ENCODE measurements at places on chromosomes 7 and 10. TPM values are rescaled to one million over a fixed set of nuclear protein-coding genes. Genes with fewer than 3 reads are reported as not detected.

- no peak for DNase-seq
These were observed 15.4 kb downstream of the NRF1 start for GRCh38 chr7:129626896-129627295.

- no peak for DNase-seq
These were observed 50.4 kb downstream of the VKORC1L1 start for GRCh38 chr7:65923316-65923715.

DNA sequence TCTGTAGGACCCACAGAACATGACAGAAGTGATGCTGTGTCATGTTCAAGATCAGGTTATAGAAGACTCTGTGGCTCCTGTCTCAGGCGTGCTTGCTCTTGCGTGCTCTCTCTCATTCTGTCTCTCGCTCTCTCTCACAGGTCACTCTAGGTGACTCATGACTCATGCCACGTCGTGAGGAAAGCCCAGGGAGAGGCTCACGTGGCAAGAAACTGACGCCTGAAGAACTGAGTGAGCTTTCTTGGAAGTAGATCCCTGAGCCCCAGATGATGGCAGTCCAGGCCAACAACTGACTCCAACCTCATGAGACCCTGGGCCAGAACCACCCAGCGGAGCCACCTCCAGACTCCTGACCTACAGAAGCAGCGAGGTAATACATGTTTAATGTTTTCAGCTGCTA lies 103.3 kb downstream of the DNMBP start:
- no peak for DNase-seq

DNA sequence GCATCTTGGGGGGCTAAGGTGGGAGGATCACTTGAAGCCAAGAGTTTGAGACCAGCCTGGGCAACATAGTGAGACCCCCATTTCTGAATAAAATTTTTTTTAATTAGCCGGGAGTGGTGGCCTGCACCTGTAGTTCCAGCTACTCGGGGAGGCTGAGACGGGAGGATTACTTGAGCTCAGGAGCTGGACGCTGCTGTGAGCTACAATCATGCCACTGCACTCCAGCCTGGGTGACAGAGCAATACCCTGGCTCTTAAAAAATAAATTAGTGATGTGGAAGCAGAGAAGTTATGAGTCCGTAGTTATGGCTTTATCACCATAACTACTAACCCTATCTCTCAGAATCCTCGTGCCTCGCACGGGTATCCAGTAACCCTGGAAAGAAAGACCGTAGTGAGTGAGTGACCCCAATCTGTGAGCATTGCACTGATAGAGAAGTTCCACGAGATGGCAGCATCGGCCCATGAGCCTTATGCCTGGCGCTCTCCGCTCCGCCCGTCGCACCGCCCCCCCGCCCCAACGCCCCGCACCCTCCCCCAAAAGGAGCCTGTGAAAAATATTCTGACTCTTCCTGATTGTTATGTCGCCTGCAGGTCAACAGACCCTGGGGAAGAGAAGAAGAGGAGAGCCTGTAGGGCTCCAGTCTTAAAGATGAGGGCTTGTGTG lies 4.9 kb upstream of the SLC29A3 start:
- peak; percentile 58 for DNase-seq

The MRLN gene
- not detected for total RNA-seq

DNA sequence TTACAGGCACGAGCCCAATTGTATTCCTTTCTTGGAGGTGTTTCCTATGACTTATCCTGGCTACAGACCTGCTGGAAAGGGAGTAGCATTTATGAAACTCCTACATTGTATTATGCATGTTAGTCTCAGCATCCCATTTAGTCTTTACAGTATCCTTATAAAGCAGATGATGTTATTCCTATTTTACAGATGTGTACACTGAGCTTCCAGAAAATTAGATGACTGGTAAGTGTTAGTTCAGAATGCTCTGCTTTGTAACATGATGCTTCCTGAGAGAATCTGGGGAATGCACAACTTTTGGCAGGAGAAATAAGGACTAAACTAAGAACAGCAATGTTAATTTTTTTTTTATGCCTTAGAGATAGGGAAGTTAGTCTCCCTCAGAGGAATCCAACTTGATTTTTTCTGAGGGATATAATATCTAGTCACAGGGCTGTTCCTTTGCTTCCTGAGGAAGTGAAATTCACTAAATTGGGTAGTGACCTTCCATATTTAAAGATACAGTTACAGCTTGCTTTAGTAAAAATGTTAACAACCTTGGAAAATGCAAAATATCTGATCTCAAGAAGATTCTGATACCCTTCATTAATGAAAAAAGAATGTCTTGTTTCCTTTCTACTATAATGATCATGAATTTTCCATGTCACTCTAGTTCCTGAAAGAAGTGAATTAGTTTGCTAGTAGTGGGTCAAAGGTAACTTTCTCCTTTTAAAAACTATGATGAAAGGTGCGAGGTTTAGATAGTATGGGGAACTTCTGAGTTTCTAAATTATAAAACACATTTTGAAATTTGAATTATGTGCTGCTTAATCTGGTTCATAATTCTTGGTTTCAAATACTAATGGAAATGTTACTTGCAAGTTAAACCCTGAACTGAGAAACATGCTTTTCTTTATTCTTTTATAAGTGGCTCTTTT lies 194.0 kb upstream of the PRPS1L1 start:
- DNase-seq: no peak

DNA sequence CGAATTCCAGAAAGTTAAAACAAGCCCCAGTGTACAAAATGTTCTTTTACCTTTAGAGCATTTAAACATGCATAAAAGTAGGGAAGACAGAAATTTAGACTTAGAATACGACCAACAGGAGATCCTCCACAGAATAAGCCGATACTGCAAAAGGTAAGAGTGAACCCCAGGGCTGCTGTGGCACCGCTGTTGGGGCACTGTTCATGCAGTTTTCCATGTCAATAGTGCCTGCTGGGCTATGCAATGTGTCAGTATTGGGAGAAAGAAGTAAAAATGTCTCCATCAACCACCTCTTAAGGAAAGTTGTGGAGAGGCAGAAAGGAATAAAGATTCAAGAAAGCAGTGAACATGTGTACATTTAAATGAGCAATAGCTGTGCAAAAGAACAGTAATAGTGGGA lies 326.5 kb upstream of the SEMA3C start:
- DNase-seq: no peak

DNA sequence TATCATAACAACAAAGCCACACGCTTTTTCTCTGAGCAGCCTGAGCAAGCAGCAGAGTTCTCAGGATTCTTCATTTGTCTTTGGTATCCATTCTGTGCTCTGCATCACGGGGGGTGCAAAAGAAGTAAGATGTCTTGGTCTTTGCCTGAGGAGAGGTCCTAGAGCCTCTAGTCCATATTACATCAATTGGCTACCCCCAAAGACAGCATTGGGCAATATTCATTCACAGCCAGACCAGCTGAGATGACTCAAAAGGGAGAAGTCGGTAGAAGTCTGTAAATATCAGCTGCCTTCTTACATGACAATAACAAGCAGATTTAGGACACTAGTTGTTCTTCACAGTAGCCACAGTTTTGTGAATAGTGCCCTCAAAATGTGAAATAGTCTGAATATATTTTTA lies 66.6 kb downstream of the FZD1 start:
- no peak for DNase-seq

The UCN3 gene
- not detected for total RNA-seq

- DNase-seq: no peak
These were observed 51.5 kb downstream of the ZNRF2 start for GRCh38 chr7:30335763-30336487.

GRCh38 chr7:79459381-79459780 lies 5.9 kb upstream of the MAGI2 start:
- DNase-seq: no peak

DNA sequence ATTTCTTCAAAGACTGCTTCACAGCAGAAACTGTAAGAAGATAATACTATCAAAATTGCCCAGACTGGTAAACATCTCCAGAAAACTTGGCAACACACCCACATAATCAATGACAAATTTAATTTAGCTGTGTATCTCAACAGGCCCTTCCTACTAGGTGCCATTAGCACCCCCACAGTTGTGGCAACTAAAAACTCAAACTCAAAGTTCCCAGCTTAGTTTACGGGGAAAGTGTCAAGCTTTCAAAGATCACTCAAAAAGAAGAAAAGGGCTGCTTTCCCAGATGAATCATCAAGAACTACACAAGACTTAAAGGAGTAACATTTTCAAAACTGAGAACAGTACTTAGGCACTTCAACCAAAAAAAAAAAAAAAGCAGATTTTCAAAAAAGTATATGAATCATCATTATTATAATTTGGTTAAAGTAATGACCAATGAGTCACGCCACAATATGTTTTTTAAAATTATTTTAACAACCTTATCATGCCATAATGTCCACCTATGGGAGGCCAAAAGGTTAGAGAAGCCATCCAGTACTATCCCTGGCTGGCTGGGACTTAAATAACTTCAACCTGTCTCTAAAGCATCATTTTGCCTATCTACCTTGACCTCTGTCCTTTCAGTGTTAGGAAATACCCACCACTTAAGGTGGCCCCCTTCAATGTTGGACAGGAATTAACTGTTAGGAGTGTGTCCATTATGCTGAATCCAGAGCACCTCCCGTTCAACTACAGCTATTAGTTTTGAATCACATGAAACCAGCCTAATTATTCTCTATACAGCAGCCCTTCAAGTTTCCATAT lies 90.8 kb downstream of the ZFAND4 start:
- DNase-seq: no peak

DNA sequence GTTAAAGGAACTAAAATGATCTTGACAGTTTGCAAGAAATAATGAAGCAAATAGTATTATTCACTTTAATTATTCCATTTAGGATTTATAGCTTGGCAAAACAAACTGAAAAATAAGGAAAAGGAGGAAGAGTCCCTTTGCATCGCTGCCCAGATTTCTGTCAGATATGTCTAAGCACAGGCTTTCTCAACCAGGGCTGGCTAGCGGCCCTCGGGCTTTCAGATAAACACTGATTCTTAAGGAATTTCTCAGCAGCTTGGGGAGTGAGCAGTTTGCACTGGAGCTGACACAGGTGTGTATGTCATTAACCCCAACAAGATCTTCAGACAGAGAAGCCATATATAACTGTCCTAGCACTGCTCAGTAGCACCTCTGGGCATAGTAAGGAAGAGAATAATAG lies 47.9 kb upstream of the SEMA3D start:
- DNase-seq: no peak

DNA sequence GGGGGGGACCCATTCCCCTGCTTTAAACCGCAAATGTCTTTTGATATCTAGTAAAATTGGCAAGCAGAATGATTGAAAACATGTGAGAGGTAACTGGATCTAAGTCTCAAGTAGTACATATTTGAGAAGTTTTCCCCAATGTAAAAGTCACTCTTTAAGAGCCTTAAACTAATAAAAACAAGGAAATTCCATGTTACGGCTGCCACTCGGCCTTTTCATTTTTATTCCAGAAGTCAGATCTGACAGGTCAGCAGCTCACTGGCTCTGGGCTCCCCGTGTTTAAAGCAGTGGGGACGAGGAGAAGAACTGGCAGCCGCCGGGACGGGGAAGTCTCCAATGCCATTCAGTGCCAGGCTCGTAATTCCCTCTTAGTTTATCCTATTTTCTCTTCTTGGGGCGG lies 80.7 kb downstream of the CUX1 start:
- no peak for DNase-seq

The FRMD4A gene
- total RNA-seq: 0.82 TPM

The TEX47 gene
- total RNA-seq: not detected

DNA sequence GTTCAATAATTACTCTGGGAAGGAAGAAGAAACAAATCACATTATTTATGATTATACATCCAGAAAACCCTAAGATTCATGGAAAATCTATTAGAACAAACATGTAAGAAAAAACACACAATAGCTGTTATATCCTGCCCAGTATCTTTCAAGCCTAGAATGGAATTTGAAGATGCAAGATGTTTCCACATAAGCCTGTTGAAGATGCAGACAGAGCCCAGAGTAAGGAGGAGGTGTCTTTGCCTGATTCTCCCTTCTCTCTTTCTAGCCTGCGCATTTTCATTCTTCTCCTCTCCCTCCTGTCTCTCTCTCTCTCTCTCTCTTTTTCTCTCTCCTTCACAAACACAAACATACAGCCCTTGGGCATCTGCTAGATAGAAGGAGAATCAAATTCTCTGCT lies 170.1 kb upstream of the INHBA start:
- no peak for DNase-seq

- DNase-seq: no peak
These were observed 501.0 kb upstream of the GALNT17 start for GRCh38 chr7:70630818-70631457.

GRCh38 chr10:96130326-96130995 lies 364 bp downstream of the ZNF518A start:
- peak; percentile 84 for DNase-seq

DNA sequence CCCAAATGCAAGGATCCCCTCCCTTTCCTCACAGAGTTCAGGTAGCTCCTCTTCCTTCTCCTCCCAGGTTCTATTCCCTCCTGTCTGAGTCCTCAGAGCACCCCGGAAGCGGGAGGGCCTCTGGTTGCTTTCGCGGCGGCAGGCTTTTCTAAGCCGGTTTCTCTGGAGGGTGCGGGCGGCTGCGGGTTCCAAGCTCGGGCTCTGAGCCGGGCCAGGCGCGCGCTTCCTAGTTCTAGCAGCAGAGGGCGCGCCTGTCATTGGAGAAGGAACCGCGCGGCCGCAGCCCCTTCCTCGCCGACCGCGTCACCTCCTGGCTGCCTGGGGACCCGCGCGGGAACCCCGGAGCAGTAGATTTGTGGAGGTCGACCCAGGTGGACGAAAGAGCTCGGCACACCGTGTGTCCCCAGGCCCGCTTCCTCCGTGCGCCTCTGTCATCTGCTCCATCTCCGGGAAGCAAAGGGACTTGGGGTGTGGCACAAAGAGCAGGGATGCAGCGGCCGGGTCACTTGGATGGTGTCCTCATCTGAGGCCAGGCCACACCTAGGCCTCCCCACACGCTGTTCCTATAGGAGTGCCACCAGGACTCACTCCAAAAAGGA lies 389.0 kb upstream of the PODXL start:
- peak; percentile 60 for DNase-seq

GRCh38 chr10:71292624-71293445 lies 26.2 kb upstream of the SLC29A3 start:
- no peak for DNase-seq

The UCMA gene
- not detected for total RNA-seq

DNA sequence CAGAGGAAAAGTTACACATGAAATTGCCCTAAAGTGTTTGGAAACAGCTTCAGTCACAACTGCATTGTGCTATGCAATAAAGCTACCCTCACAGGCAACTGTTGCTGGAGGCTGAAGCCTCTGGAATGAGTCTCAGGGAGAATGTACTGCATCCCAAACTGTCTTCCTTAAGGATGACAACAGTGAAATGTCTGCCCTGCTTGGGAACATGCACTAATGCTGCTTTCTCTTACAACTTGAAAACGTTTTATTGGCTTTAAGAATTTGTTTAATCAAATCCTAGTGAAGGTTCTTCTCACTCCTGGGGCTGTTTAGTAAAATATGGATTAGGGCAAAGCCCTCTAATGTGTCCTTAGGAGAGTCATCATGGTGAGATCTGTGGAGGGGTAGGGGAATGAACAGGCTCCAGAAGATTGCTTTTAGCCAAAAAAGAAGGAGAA lies 215.4 kb downstream of the TWIST1 start:
- DNase-seq: no peak

The TMEM26 gene
- not detected for total RNA-seq

The DGKI gene
- not detected for total RNA-seq

- no peak for DNase-seq
These were observed 16.2 kb downstream of the ZNF316 start for GRCh38 chr7:6653071-6654003.

- DNase-seq: no peak
These were observed 1239.6 kb upstream of the SORCS1 start for GRCh38 chr10:108404155-108404554.

Measured in activated CD8-positive, alpha-beta T cell treated with anti-CD3 and anti-CD28 coated beads, Interleukin-2, amount 10 ng/mL, durations not matched to agents 7 days and 5 days (primary cell).